ENCODE measurements at places on chromosomes 5 and 9.

DNA sequence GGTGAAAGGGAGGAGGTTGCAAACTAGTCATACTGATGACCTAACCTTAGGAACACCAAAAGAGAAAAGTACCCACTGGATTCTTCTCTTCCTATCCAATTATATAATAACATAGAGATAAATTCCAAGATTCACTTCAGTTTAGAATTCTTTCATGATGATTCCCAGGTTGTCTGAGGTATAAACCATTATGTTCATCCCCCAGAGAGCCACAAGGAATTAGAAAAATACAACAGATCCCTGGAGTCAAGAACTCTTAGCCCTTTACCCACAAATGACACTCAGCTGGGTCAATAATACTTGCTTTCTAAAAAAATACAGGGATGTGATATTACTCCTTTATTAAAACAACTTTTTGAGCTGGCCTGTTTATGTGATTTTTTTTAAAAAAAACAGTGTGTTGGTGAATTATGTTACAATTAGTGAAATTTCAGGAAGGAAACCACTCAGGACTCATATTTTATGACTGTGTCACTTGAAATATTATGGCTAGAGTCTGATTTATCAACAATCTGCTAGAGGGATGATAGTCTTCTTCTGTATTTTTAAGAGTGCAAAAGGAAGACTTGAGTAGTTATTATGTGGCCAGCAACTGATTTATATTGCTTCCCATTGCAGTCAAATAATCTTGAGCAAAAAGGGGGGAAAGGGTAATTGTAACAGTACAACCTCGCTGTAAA is 338.2 kb downstream of the NFIB start:
- no peak for DNase-seq

GRCh38 chr9:33125461-33125860 is 41.7 kb downstream of the B4GALT1 start:
- no peak for DNase-seq

- no peak for DNase-seq
Measured at GRCh38 chr5:122297587-122298298, 14.3 kb upstream of the SNCAIP start.

DNA sequence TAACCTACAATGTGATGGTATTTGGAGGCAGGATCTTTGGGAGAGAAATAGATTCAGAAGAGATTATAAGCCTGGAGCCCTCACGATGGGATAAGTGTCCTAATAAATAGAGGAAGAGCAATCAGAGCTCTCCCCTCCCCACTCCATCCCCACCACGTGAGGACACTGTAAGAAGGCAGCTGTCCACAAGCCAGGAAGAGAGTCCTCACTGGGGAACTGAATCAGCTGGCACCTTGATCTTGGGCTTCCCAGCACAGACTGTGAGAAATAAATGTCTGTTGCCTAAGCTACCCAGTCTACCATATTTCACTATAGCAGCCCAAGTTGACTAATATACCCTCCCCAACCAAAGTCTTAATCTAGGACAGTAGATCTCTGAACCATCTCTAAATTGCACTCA is 118.1 kb downstream of the SUSD1 start:
- DNase-seq: no peak

- no peak for DNase-seq
Measured at GRCh38 chr5:65247594-65247993, 234.1 kb downstream of the ADAMTS6 start.

DNA sequence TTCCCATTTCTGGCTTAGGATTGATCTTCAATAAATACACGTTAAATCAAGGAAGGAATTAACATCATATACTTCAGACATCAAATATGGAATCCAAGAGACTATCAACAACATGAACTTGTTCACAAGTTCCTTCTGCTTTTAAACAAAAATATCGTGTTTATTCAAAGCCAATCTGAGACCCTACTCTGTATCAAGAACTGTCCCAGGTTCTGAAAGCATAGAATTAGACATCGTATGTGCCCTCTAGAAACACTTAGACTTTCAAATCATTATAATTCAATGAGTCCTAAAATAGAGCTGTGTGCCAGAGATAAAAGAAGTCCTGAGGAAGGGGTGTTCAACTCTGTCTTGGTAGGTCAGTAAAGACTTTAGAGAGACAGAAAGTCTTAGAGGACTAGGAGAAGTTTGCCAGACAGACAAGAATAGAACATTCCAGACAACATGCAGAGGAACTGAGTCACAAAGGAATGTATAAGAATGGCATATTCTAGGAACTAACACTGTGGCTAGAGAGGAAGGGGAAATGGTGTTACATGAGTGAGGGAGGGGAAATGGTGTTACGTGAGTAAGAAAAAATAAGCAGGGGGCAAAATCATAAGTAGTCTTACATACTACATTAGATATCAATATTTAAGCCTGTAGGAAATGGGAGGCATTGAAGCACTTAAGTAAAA is 2.9 kb downstream of the TPD52L3 start:
- DNase-seq: no peak

DNA sequence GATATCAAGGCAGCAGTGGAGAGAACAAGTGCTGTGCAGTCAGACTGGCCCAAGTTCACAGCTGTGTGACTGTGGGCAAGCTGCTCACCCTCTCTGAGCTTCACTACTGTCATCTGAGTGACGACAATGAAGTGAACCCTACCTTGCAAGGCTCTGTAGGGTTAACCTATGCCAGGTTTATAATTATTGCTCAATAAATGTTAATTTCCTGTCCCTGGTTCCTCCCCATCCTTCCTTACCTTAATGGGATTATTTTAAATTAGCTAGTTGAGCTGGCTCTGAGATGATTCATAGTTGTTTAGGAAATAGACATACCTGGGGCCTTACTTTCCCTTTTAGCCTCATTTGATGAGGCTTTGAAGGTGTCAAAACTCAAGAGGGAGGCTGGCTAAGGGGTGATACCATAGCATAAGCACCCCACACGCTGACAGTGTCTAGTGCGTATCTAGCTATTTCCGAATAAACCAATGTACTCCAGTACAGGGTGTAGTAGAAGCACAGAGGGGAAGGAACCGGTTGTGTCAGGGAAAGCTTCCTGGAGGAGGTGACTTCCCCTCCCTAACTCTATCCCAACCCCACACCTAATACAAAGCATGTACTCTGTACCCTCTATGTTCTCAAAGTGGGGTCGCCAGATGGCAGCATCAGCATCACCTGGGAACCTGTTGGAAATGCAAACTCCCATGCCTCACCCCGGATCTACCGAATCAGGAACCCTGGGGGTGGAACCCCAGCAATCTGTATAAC is 63.3 kb upstream of the SLC25A51 start:
- DNase-seq: no peak

- DNase-seq: no peak
Measured at GRCh38 chr5:12016159-12016746, 112.0 kb upstream of the CTNND2 start.

DNA sequence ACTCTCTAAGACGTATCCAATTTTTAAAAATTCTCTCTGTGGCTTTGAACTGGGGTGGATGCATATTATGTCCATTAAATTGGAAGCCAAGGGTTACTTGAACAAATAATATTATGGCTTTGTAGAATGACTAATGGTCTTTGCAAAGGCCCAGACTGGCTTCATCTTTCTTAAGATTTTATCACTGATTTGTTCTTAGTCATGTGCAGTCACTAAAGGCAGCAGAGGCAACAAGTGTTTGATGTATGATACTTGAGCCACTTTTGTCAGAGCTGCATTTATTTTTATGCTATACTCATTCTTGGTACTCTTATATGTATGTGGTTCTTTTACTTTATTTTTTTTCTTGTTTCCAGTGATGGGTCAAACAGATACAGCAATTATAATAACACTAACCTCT is 152.2 kb downstream of the NR2F1-AS1 start:
- DNase-seq: no peak

DNA sequence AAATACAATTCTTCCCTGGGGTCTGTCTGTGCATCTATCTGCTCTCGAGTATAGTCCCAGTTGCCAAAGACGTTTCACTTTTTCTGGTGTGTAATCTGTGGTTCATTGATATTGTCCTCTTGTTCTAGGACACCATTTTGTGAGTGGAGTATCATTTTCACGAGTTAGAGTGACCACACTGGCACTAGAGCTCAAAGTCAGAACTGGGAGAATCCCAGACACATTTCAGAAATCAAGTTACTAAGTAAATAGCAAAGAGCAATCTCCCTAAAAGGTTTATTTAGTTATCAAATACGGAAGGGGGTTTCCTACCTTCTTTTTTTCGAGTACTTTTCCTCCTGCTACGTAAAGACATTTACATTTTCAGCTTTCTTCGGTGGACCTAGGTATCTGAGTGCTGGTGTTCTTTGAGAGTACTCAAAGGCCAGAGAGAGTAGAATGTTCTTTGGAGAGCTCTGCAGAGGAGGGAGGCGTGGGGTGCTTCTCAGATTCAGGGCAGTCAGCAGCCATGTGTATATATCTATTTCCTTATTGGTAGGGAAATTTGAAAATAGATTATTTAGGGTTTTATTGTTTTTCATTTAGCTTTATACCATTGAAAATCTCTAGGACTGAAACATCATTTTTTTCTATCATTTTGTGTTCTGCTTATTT is 8.9 kb upstream of the HSPA9 start:
- DNase-seq: no peak

DNA sequence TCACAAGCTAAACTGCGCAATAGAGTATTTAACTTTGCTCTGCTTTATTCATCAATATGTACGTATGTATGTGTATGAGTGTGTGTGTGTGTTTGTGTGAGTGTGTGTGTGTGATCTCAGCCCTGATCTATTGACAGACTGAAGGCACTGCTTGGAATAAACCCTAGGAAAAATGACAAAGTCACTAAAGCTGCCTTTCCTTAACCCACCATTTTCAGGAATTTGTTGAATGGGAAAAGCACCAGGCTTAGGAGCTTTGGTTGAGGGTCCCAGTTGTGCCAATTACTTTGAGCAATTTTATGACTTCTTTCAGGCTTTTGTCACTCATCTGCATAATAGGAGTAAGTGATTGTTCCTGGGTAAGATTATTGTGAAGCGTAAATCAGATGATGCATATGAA is 108.6 kb upstream of the TLR4 start:
- no peak for DNase-seq

- no peak for DNase-seq
Measured at GRCh38 chr5:6376974-6377520, 1.3 kb downstream of the MED10 start.

GRCh38 chr9:134945509-134946275 is 28.0 kb upstream of the FCN1 start:
- no peak for DNase-seq

DNA sequence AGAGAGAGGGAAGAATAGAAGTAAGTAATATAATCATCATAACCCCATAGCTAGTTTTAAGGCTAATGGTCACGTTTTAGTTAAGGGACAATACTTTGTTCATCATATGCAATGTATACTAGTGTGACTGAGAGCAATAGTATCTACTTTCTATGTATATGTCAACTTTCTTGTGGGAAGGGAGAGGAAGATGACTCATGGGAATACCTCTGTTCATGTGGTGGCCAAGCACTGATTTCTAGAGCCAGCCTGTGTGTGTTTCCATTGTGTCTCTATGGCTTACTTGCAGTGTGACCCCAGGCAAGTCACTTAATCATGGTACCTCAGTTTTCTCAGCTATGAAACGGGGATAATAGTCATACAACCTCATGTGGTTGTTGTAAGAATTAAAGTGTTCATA is 639.6 kb downstream of the CETN3 start:
- no peak for DNase-seq

DNA sequence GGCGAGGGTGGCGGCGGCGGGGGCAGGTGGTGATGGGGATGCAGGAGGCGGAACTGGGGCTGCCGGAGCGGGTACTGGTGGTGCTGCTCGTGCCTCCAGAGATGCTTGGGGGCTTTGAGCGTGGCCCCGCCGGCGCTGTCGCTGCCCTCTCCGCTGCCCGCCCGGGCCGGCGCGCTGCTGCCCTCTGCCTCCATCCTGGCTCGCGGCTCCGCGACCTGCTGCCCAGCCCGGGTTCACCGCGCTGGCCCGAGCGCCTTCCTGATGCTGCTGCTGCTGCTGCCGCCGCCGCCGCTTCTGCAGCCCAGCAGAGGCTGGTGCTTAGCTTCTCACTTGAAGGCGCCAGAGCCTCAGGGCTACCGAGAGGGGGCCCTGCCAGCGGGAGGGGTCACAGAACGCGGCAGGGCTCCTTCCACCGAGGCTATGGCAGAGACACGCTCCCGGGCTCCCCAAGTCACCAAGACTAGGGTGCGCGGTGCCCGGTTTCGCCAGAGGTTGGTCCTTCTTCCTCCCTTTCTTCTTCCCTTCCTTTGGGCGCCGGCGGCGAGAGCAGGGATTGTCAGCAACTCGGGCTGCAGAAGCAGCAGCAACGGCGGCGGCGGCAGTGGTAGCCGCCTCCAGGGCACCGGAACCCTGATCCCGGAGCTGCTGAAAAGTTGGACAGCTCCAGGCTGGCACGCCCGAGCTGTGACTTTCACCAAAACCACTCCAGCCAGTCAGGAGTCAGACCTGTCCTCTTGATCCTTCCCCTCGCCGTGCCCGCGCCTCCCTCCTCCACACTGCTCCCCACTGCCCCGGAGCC is at the start of gene PDE4D:
TSS of gene PDE4D (minus strand) at position 298 of the 799 bp plus-strand sequence.
- peak; percentile 69 for DNase-seq

GRCh38 chr5:16862777-16863176 is 73.3 kb downstream of the MYO10 start:
- no peak for DNase-seq
